Sigmoid colon (tissue), 7 donors: ENCODE measurements at places on chromosomes 4 and X. TPM values are rescaled to one million over a fixed set of nuclear protein-coding genes. Genes with fewer than 3 reads are reported as not detected.
A peak's percentile ranks its signal among the peaks of the same experiment; 100 is the strongest.

GRCh38 chr4:159358226-159358625, 255.3 kb downstream of the RAPGEF2 start:
- peaks cover 13% of the 10 kb centered on the region for H3K4me1 ChIP-seq
- no peak overlapping the region for H3K4me3 ChIP-seq
- no peak overlapping the region for H3K27ac ChIP-seq
- DNase-seq, result no peak
- no peaks in the 10 kb centered on the region for H3K27me3 ChIP-seq
- peaks cover 22% of the 10 kb centered on the region for H3K36me3 ChIP-seq

DNA sequence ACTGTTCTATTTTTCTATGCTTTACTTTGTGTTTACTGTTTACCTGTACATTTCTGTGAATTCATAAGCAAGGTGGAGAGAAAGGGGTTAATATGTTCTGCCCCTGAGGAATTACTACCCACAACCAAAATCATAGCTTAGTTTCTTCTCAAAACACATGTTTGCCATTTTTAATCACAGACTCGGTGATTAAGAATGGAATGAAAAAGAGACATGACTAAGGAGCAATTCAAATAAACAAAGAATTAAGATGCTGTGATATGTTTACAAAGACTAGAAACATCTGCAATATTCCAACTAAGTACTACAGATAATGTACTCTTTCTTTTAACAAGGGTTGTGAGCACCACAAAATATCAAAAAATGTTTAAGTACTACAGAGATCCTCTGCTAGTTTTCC, 11.7 kb upstream of the FAT4 start:
- DNase-seq, result no peak
- H3K27me3 ChIP-seq, result no peaks in the 10 kb centered on the region
- no peak overlapping the region for H3K27ac ChIP-seq
- H3K36me3 ChIP-seq, result no peaks in the 10 kb centered on the region
- H3K4me3 ChIP-seq, result no peak overlapping the region

DNA sequence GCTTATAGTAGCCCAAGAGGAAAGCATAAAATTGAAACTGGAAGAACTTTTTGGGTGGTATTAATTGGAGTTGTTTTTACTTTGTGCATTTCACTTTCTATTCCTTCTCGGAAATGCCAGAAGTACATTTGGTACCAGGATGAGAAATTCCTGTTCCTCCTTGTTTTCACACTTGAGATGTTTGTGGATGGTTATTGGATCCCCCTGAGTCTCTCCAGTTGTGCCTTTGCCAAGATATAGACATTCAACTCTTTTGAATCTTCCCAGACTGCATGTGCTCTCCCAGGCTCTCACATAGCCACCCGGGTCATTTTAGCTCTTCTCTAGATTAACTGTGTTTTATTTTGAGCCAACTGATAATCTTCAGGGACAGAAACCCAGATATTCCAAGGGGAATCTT, 120.5 kb downstream of the AFF1 start:
- H3K27me3 ChIP-seq, result no peaks in the 10 kb centered on the region
- H3K27ac ChIP-seq, result peak overlapping the region; percentile 69
- peak overlapping the region; percentile 16 for H3K4me3 ChIP-seq

GRCh38 chrX:132173647-132174046, 45.6 kb downstream of the RAP2C start:
- no peak overlapping the region for H3K4me3 ChIP-seq
- no peaks in the 10 kb centered on the region for H3K27me3 ChIP-seq
- H3K36me3 ChIP-seq, result no peaks in the 10 kb centered on the region
- no peaks in the 10 kb centered on the region for H3K4me1 ChIP-seq

- no peaks in the 10 kb centered on the region for H3K27me3 ChIP-seq
- H3K36me3 ChIP-seq, result no peaks in the 10 kb centered on the region
- no peak overlapping the region for H3K27ac ChIP-seq
- no peak for DNase-seq
Measured at GRCh38 chr4:155119006-155119405, 89.4 kb upstream of the NPY2R start.

- H3K27ac ChIP-seq, result no peak overlapping the region
- H3K36me3 ChIP-seq, result no peaks in the 10 kb centered on the region
- no peaks in the 10 kb centered on the region for H3K27me3 ChIP-seq
- DNase-seq, result no peak
Measured at GRCh38 chr4:84394386-84394785, 104.7 kb downstream of the NKX6-1 start.

DNA sequence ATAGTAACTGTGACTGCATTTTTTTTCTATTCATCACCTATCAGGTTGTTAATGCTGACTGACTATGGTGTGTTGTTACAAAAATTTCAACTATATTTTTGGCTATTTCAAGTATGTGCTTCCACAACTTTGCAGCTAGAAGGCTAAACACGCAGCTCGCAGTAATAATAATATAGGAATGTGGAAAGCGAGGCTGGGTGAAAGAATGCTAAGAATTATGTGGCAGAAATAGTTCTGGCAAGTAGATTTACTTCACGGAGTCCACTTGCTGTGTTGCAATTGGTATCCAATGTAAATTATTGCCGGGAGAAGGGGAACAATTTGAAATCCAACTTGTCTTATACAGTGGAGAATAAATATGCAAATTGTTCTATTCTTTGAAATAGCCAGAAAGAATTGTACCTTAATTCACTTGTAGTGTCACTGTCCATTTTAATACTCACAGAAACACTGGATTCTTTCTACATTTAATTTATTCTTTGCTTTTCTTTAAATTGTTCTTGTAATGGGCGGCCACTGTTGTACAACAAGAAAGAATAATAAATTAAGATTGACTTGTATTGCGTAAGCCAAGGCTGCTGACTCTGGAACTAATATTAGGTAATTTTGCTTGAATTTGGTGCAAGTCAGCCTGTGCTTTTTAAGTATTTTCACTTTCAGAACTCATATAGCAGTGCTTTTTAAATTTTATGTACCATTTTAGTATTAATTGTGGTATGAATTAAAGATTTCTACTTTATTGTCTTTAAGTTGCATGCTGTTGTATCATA, 154.9 kb downstream of the FRMPD4 start:
- DNase-seq, result no peak
- no peak overlapping the region for H3K27ac ChIP-seq
- H3K4me3 ChIP-seq, result no peak overlapping the region
- no peaks in the 10 kb centered on the region for H3K4me1 ChIP-seq

DNA sequence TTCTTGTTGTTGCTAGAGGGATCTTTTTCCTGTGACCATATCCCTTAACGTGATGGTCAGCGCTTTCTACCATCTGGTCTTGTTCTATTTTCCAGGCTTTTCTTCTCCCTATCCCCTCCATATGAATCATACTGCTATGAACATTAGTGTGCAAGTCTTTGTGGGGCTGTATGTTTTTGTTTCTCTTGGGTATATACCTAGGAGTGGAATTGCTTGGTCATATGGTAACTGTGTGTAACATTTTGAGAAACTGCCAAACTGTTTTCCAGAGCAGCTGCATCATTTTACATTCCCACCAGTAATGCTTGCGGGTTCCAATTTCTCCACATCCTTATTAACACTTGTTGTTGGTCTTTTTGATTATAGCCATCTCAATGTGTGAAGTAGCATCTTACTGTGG, 121.4 kb downstream of the SPRY1 start:
- no peak for DNase-seq
- no peaks in the 10 kb centered on the region for H3K36me3 ChIP-seq
- H3K4me1 ChIP-seq, result no peaks in the 10 kb centered on the region
- no peak overlapping the region for H3K27ac ChIP-seq

GRCh38 chr4:13531625-13531998, 12.7 kb downstream of the NKX3-2 start:
- no peak overlapping the region for H3K4me3 ChIP-seq
- no peak for DNase-seq
- H3K4me1 ChIP-seq, result peaks cover 10% of the 10 kb centered on the region
- H3K27me3 ChIP-seq, result peaks cover 14% of the 10 kb centered on the region
- no peaks in the 10 kb centered on the region for H3K36me3 ChIP-seq

DNA sequence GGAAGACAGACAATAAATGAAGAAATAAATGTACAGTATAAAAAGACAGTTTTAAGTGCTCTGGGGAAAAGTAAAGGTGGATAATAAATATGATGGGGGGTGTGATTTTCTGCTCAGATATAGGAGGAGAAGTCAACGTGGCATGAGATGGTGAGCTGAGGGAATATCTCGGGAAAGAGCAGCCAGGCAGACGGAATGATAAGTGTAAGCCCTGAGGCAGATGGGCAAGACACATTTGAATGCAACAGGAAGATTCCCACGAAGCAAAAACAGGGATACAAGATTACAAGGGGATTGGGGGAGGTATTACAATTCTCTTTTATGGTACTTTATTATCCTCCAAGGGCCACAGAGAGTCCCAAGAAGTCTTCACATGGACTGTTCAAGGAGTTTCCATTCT, 11.1 kb downstream of the ANXA3 start:
- no peaks in the 10 kb centered on the region for H3K36me3 ChIP-seq
- H3K4me1 ChIP-seq, result peaks cover 49% of the 10 kb centered on the region
- no peak for DNase-seq
- no peak overlapping the region for H3K4me3 ChIP-seq
- H3K27ac ChIP-seq, result no peak overlapping the region
- H3K27me3 ChIP-seq, result no peaks in the 10 kb centered on the region

GRCh38 chrX:106802063-106802387, 448 bp upstream of the TBC1D8B start:
- H3K4me3 ChIP-seq, result peak overlapping the region; percentile 44
- no peak overlapping the region for H3K27ac ChIP-seq
- no peaks in the 10 kb centered on the region for H3K36me3 ChIP-seq

- H3K4me1 ChIP-seq, result no peaks in the 10 kb centered on the region
- no peak overlapping the region for H3K27ac ChIP-seq
- no peaks in the 10 kb centered on the region for H3K27me3 ChIP-seq
- no peaks in the 10 kb centered on the region for H3K36me3 ChIP-seq
- no peak overlapping the region for H3K4me3 ChIP-seq
Measured at GRCh38 chr4:107814758-107815157, 10.0 kb upstream of the SGMS2 start.

DNA sequence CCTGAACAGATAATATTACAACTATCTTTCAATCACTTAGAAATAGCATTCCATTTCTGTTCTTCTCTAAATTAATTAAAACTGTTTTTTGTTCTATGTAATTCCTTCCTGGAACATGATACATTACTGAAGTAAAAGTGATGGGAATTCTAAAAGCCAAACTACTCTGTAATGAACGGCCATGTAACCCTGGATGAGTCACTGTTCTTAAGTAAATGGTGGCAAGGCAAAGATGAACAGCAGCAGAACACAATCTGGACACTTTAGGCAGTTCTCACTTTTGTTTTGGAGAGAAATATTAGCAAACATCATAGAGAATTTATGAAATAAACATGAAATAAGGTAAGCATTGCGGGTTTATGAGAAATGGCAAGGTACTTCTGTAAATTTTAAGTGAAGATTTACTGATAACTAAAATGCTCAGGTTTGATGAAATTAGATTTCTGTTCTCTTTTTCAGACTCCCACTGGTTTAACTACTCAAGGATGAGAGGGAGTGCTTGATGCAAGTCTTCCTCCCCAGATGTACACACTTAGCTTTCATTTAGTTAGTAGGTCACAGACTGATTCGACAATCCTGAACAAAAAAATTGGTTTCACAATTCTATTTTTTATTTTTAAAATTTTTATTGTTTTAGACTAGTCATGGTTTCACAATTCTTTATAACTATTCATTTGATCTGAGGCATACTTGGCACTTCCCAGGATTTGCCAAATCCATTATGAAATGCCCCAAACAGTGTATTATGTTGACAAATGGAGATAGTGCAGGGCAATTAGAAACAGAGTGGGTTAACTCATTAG, 964 bp upstream of the GPR82 start:
- no peak overlapping the region for H3K4me3 ChIP-seq
- H3K27me3 ChIP-seq, result no peaks in the 10 kb centered on the region
- H3K4me1 ChIP-seq, result no peaks in the 10 kb centered on the region

DNA sequence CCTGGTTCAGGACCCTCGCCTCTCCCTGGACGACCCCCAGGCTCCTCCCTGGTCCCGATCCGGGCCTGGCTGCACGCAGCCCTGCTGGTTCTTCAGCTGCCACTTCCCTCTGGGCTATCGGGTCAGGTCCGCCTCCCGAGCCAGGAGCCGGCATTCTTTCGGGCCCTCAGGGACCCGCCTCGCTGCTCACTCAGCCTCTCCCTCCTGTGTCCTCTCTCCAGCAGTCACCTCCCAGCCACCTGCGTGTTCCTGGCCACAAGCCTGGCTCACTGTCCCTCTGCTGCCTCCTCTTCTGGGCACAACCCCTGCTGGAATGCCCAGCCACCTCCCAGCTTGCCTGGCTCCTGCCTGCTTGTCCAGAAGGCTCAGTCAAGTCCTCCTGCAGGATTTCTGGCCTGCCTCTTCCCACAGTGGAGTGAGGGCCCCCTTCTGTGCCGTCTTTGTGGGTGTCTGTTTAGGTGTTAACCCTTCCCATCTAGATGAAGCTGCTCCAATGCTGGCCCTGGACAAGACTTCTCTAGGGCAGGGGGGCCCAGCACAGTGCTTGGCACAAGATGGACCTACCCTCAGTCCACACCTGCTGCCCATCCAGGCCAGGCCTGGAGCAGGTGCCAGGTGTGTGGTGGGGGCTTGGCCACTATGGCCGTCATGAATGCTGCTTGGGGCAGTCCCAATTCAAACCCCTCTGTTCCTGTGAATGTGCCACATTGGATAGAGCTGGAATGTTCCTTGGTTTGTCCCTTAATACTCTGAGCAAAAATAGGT, 2.2 kb downstream of the WFS1 start:
- no peaks in the 10 kb centered on the region for H3K27me3 ChIP-seq
- H3K36me3 ChIP-seq, result no peaks in the 10 kb centered on the region
- H3K4me3 ChIP-seq, result peak overlapping the region; percentile 64
- DNase-seq, result peak; percentile 76
- H3K4me1 ChIP-seq, result no peaks in the 10 kb centered on the region

DNA sequence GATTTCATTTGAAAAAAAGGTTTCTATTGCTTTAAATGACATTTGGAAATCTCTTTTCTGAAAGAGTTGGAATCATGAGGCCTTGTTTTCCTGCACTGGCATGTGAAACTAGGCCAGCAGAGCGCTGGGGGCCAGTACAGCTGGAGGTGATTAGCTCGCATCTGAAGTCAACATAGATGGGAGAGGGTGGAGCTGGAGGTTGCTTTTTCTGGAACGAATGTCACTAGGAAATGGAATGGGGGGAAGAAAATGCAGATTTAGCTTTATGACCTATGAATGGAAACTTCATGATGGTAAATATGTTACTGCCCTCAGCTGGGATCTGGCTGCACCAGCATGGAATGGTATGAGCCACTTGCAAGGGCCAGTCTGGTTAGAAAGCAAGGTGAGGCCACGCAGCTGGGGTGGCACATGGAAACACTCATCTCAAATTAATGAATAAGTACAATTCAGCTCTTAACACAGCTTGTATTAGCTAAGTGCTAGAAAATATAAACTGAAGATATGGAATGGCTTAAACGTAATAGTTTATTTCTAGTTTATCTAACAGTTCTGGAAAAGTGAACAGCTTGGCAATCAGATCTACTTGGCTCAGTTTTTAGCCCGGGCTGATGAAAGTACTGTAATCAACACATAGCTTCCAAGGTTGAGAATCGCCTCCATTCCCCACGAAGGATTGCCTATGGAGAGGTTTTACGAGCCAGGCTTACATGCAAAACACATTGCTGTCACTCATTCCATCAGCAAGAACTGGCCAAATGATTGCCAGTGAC, 32.5 kb downstream of the SLC10A6 start:
- peak; percentile 68 for DNase-seq
- H3K4me3 ChIP-seq, result no peak overlapping the region
- H3K27me3 ChIP-seq, result no peaks in the 10 kb centered on the region
- no peak overlapping the region for H3K27ac ChIP-seq

GRCh38 chr4:36758312-36759178, 477.1 kb downstream of the DTHD1 start:
- no peak for DNase-seq
- H3K4me3 ChIP-seq, result no peak overlapping the region
- H3K4me1 ChIP-seq, result no peaks in the 10 kb centered on the region
- no peaks in the 10 kb centered on the region for H3K36me3 ChIP-seq
- H3K27ac ChIP-seq, result no peak overlapping the region
- no peaks in the 10 kb centered on the region for H3K27me3 ChIP-seq

The MTTP gene
- 2.4 TPM for total RNA-seq

The GAGE1 gene
- total RNA-seq, result not detected

The FAM236C gene
- not detected for total RNA-seq

The GYPA gene
- not detected for total RNA-seq

The SSX4B gene
- not detected for total RNA-seq
